Activated CD8-positive, alpha-beta memory T cell treated with anti-CD3 and anti-CD28 coated beads, Interleukin-2, amount 10 ng/mL, durations not matched to agents 7 days and 5 days (primary cell): ENCODE measurements at places on chromosomes 2 and 18. TPM values are rescaled to one million over a fixed set of nuclear protein-coding genes. Genes with fewer than 3 reads are reported as not detected.

GRCh38 chr2:95272781-95273180 is 1.5 kb upstream of the PROM2 start:
- no peak for DNase-seq

DNA sequence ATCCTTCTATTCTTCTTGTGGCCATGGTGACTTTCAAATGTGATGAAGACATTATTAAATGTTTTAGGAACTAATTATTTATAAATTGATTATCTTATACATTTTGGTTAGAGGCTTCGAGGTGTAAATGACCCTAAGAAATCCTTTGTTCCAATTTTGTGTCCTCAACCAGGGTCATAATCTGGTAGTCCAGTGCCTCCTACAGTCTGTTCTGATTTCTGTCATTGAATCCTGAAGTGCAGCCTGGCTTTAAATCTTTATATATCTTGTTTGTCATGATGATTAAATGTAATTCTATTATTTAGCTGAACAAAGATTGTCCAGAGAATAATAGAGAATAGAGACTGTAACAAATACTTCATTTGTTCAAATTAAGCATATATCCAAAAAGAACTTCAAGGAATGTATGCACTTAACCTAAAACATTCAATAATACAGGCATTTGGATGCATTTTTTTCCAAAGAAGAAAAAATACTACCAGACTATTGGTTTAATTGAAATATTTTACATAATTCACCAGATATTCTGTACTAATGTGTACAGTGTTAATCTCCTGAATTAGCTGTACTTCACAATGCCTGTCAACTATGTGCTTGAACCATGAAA is 89.8 kb downstream of the PRPF40A start:
- DNase-seq: no peak

GRCh38 chr2:167104691-167105090 is 216.4 kb downstream of the XIRP2 start:
- no peak for DNase-seq

- no peak for DNase-seq
Observed at GRCh38 chr2:134136731-134137130, 117.1 kb upstream of the MGAT5 start.

DNA sequence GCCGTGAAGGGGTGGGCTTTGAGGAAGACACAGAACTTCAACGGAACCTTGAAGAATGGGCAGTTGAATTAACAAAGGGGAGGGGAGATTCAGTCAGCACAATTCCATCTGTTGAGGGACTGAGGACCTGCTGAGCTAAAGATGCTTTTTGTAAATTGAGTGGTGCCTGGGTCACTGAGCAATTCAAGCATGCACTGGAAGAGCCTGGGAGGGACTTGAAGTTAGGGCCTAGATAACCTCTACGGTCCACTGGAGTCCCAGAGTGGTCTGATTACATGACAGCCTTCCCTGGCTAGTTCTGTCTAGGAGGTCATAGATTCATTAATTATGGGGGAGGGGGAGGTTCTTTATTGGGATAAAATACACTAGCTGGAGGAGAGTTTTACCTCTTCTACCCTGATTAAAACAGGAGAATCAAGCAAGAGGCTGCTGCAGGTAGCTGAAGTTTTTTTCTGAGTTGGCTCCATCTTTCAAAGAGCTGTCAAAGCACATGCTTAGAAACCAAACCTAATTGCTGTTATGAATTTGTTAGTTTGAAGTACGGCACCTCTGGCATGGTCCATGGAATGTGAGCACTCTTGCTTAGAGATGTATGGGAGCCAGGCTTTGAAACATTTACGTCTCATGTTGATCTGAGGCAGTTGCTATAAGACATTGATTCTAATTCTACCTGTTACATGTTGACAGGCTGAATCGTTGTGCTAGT is 290.2 kb downstream of the PRKCE start:
- DNase-seq: no peak

GRCh38 chr2:213066443-213066743 is 85.0 kb downstream of the IKZF2 start:
- no peak for DNase-seq

DNA sequence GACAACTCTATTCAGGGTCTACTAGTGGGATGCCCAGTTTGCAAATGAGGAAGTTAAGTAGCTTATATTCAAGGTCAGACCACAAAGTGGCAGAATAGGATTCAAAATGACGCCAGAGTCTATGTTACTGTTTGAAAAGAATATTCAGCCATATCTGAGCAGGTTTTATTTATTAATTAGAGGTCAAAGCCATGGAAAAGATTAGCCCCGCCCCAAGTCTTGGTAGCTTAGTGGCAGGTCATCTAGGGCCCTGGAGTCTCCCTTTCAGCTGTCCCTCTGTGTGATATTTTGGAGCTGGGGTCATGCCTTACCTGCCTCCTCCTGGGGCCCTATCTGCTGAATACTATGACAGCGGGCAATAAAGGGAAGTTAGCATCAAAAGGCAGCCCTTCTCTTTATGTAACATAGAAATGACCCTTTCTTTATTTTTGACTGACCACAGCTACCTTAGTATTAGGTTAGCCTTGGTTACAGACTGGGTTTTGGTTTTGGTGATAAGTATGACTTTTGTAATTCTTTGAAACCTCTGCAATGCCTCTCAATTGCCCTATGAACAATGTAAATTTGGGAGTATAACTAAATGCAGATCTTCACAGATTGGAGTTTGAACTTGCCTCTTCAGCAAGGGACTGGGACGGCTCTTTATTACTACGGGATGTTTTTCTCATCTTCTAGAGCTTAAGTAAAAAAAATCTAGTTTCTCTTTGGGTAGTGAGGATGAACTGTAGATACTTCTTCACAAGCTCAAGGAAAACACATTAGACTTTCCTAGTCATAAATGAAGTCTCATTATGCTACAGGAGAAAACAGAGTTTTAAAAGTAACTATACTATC is 153.0 kb upstream of the ITGA4 start:
- no peak for DNase-seq

DNA sequence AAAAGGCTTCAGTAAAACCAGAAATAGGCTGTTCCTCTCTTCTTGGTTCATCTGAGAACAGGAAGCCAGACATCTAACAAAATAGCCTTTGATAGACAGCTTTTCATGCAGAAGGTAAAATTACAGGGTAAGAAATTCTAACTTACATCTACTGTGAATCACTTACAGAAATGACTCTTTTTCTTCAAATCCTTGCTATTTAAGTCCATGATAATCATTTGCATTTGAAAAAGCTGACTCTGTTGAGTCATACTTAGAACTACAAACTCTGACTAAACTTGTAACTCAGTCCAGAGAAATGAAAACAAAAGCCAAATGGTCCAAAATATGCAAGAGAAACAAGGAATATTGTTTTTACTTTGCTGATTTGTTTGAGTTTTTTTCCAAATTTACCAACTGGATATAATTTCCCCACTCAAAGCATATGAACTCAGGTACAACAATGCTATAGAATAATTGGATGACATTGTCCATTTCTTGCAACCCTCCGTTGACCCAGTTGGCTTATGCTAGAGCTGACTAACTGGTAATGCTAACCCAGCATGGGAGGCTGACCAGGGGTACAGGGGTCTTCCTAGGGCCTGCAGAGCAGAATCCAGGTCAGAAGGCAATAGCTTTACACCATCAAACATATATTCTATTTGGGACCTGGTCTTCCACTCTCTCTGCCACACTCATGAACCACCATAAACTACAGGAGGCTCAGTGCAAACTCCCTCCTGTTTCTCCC is 18.8 kb upstream of the MREG start:
- no peak for DNase-seq

GRCh38 chr18:78908462-78909260 is 71.0 kb upstream of the SALL3 start:
- no peak for DNase-seq

GRCh38 chr18:9910661-9911060 is 3.2 kb upstream of the VAPA start:
- no peak for DNase-seq

DNA sequence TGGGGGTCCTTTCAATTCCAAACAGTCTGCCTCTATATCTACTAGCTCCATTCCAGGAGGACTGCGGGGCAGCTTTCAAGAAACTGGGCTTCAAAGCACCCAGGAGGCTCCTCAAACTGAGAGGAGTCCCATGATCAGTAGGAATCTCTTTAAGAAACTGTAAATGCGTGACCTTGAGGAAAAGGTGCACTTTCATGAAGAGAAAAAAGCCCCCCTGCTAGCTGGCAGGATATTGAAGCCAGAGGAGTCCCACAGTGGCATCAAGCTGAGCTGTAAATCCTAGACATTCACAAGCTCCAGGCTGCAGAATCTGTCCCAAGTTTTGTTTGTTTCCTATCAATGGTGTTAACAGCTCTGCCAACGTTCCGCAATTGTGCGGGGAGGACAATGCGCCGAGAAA is 790.1 kb downstream of the SLC4A3 start:
- no peak for DNase-seq

GRCh38 chr2:227473122-227473461 is 1.1 kb downstream of the AGFG1 start:
- no peak for DNase-seq

GRCh38 chr2:105780606-105781005 is 35.9 kb downstream of the NCK2 start:
- no peak for DNase-seq

DNA sequence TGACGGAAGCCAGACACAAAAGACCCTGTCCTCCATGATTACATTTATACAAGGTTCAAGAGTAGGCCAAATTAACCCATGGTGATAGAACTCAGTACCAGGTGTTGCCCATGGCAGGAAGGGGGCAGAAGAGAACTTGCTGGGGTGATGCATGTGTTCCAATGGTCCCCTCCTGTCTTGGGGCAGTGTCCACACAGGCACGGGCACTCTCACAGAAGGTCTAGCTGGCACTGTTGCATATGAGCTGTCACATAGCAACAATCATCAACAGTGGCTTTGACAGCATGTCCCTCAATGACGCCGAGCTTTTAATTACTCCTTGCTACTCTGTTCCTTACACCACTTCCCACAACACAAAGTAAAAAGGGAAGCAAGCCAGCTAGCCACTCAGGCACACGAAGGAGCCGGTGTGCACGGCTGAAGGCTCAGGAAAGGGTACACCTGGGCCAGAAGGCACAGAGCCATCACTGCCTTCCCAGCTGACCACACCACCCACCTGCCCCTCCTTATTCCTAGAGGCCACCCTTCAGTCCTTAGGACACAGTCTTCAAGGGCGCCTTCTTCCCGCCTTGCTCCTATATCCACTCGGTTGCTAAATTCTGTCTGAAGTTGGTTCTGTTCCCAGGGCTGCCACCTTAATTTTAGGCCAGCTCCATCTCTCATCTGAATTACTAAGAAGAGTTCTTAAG is 28.9 kb downstream of the RPL31 start:
- no peak for DNase-seq

DNA sequence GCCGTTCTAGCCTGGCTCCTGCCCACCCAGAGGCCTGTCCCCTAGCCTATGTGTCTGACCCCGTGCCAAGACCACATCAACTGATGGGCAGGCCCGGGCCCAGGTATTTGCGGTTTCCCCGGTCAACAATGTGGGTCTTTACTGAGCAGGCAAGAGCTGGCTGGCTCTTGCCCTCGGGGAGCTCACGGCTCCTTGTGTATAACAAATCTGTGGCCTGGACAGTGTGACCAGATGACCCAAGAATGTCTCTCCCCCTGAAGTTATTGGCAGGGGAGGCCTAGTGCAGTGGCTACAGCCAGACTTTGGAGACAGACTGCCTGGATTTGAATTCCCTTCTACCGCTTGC is 179.6 kb downstream of the KLHL29 start:
- no peak for DNase-seq

DNA sequence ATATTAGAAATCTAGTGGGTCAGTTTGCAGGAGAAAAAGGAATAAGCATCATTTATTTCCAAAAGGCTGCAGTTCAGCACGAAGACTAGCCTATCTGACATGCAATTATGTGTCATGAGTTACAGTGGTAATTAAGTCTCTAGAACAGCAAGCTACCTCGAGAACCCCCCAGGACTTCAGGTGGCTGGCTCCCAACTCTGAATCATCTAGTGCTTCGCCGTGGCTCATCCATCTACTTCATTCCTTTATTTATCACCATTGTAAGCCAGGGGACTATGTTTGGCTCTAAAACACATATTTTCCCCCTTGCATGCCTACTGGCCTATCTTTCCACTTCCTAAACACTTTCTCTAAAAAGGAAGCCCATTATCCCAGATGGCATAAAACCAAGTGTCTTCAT is 121.6 kb downstream of the TXNL1 start:
- no peak for DNase-seq

GRCh38 chr2:81895620-81896250 is 1591.2 kb upstream of the LRRTM1 start:
- no peak for DNase-seq

DNA sequence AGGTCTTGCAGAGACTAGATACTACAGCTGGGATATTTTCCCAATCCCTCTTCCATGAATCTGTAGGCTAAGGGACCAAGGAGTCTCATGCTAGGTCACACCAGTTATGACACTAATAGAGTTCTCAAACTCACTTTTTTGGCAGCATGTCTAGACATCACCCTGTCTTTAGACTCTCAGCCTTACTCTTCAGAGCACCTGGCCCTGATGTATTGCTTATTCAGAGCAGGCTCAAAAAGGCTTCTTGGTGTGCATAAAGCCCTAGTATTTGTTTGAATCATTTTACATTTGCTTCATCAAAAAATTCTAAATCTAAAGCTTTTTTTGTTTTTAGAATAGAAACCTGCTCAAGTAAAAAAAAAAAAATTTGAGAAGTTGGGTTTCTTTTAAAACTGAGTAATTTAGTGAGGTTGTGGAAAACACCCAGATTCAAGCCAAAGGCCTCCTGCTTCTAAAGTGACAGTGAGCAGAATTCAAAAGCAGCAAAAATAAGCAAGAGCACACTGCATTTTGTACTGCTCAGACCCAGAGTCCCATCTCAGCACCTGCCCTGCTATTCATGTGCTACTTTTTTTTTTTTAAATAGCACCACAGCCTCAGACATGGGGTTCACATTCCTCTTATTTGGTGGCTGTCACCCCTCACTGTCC is 18.0 kb upstream of the DNAH6 start:
- DNase-seq: no peak

DNA sequence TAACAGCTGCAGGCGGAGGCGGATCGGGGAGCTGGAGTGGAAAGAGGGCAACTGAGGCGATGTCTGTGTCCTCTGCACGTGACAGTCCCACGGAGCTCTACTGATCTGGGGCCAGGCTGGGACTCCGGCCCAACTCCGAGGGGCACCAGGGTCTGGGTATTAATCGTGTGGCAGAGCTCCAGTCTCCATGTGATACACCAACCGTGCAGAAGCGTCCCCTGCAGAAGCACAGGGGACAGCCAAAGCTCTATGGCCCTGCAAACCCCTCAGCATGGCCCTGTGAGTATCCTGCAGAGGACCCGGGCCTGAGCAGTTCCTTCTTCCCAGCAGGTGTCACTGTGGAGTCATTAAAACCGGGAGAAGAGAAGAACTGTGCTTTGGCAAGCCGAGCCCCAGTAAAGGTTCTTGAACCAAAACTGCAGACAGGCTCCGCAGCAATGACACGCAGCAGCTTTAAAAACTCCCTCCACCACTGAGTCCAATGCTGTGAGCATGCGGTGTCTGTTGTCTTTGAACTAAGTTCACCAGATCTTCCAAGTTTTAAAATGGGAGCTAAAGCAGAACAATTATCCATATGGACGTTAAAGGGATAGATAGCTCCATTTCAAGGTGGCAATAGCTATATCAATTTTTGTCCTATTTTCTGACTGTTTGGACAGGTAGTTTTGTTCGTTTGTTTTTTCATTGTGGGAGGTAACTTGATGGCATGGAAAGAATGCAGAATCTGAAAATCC is 79.4 kb downstream of the TMEM182 start:
- DNase-seq: peak; percentile 44

The KLHL29 gene
- total RNA-seq: 0.09 TPM

The FEV gene
- total RNA-seq: not detected

The CAVIN2 gene
- not detected for total RNA-seq

The CELF4 gene
- not detected for total RNA-seq

The NXPH2 gene
- total RNA-seq: not detected

The TUBB6 gene
- total RNA-seq: 14.7 TPM

The TTL gene
- total RNA-seq: 33.0 TPM

The MAPRE2 gene
- 40.2 TPM for total RNA-seq
